Heart right ventricle (tissue), 16 donors: ENCODE measurements at places on chromosomes 5 and 9. TPM values are rescaled to one million over a fixed set of nuclear protein-coding genes. Genes with fewer than 3 reads are reported as not detected.

SPATA6L gene
- total RNA-seq, result 0.82 TPM

IL31RA gene
- not detected for total RNA-seq

GABRA1 gene
- total RNA-seq, result not detected

PTRH1 gene
- total RNA-seq, result 10.5 TPM

CNTNAP3B gene
- 13.6 TPM for total RNA-seq

SEMA5A gene
- 48.2 TPM for total RNA-seq

PCDHGB3 gene
- total RNA-seq, result 8.0 TPM

CCL28 gene
- total RNA-seq, result 0.45 TPM
